NCI-H1930 (cell line): ENCODE measurements at places on chromosomes 5 and 9.

DNA sequence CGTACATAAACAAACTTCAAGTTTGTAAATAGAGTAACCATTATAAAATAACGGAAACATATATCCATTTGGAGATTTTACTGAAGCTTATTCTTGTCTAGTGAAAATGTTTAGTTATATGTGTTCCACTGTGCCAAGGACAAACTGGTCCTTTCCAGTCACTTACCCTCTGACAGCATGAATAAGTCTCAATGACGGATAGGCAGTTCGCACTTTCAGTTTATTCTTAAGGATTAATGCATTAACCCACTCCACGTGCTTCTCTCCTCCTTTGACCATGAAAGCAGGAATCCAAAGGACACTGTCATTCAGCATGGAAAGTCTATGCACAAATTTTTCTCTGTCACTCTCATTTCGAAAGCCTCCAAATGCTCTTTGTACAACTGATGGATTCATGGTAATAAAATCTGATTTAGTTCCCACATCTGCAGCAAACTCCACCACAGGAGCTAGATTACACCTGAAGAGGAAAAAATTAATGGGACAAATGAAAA lies 47.1 kb downstream of the ST8SIA4 start:
- DNase-seq, result no peak

- no peak for DNase-seq
Measured at GRCh38 chr5:170147051-170147752, 41.5 kb downstream of the FOXI1 start.

DNA sequence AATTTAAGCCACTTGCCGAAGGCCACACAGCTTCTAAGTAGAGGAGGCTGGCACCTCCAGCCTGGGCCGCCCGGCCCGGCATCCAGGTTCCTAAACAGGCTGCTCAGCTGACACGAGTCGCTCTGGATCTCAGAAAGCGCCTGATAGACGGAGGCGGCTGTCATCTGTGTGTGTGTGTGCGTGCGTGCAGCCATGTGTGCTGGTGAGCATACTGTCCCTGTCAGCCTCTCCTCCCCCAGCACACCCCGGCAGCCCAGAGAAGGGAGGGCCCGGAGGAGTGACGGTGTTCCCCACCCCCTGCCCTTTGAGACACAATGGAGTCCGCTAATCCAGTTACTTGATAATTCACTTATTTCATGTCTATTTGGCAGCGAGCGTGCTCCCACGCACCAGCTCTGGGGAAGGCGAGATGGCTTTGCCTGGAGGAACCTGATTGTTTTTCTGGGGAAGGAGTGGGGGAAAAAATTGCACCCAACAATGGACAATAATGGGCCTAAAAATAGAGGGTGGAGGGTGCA lies 20.0 kb downstream of the NTNG2 start:
- no peak for DNase-seq

DNA sequence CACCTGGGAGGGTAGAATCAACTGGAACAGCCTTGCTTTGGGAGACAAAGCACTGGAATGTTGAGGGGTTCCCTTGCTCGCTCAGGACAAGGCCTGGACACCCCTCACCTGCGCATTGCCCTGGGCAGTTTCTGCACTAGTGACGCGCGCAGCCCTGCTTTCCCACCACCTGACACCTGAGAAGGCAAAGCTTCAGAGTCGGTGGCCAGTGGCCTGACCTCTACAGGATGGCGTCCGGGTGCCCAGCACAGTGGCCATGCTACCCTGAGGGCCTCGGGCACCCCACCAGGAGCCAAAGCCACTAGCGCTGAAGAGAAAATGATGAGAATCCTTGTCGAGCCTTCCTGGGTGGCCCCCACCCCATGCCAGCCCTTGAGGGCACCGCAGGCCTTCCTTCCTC lies 161.3 kb downstream of the OLFM1 start:
- no peak for DNase-seq

DNA sequence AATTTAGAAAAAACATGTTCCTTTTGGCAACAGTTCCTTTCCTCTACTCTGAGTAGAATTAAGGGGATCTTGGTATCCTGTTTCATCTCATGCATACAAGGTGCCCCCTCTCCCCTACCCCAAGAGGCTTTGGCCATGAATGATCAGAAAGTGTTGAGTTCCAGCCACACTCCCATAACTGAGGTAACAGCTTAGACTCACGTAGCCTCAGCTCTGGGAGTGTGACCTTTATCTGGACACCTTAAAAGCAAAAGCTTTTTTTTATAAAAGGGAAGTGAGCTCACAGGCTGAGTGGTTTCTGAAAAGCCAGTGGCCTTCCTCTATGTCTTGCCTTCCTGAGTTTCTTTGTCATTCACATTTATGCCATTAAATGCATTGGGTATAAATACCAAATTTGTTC lies 900 bp upstream of the HAVCR2 start:
- DNase-seq, result no peak

- no peak for DNase-seq
Measured at GRCh38 chr9:37002413-37003217, 31.5 kb downstream of the PAX5 start.

DNA sequence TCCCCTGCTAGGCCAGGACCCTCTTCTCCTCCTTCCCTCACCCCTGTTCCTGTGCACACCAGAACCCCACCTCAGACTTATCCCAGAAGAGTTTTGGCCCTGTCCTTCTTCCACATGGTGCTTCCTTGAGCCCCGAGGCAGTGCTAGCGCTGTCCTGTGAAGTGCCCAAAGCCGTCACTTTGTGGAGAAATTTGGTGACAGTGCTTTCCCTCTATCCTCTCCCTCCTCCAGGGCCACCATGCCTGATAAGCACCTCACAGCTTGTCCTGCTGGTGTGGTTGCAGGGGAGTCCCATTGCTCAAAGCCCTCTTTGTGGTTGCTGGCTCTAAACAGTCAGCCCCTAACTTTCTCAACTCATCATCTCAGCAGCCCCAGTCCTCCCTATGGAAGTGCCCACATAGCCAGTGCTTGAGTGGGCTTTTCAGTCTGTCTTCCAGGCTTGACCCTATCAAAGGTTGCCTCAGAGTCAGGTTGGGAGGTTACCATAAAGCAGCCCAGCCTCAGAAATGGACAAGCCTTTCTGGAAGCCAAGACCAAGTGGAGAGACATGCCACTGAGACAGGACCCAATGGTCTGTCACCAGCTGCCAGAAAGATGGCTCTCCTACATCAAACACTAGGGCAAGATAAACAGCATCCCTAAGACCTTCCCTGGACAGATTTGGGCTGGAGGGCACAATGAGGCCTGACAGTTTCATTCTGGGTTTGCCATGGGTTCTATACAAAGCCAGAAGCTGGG lies 18.0 kb downstream of the IGIP start:
- no peak for DNase-seq

GRCh38 chr5:14257995-14258403 lies 114.9 kb downstream of the TRIO start:
- no peak for DNase-seq

- DNase-seq, result no peak
Measured at GRCh38 chr9:93292288-93292615, 108.3 kb downstream of the WNK2 start.

- DNase-seq, result no peak
Measured at GRCh38 chr9:13934416-13934815, 379.5 kb downstream of the NFIB start.
